ENCODE measurements at places on chromosomes 1 and 21.

DNA sequence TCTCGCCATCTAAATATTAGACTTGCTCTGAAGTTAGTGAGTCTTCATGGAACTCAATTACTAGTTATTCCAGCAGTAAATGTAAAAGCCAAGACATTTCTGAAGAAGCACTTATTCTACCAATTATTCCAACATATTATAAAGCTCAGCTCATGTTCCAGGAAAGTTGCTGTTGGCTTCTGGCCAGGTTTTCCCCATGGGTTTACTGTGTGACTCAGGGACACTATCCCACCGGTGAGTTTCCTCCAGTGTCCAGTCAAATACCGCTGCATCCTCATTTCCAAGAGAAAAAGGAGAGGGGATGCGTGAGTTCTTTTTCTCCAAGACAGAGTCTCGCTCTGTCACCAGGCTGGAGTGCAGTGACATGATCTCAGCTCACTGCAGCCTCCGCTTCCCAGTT, 9.2 kb upstream of the HHIPL2 start:
- DNase-seq, result peak; percentile 14

DNA sequence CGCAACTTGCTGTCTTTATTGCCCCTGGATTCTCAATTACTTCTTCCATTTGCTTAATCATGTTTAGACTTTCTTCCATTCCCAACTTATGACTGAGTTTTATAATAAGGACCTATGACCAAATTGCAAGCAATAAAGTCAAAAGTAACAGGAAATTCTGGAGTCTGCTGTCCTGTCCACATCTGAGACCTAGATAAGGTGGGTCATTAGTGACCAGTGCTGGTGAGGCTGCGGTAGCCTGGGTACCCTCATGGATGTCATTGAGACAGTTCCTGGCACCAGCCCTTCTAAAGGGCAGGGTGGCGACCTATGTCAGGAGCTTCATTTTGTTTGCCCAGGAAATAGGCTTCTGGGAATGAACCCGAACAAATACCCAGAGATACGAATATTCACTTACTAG, 30.6 kb upstream of the SSBP3 start:
- DNase-seq, result no peak

DNA sequence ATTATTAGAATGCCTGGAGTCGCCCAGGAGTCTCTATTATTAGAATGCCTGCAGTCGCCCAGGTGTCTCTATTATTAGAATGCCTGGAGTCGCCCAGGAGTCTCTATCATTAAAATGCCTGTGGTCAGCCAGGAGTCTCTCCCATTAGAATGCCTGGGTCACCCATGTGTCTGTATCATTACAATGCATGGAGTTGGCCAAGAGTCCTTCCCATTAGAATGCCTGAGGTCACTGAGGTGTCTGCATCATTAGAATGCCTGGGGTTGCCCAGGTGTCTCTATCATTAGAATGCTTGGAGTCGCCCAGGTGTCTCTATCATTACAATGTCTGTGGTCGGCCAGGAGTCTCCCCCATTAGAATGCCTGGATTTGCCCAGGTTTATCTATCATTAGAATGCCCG, 66.9 kb downstream of the RNF187 start:
- no peak for DNase-seq

GRCh38 chr1:246618240-246618808, 52.1 kb downstream of the CNST start:
- DNase-seq, result no peak

GRCh38 chr1:206048582-206048981, 4.4 kb upstream of the RHEX start:
- DNase-seq, result no peak

DNA sequence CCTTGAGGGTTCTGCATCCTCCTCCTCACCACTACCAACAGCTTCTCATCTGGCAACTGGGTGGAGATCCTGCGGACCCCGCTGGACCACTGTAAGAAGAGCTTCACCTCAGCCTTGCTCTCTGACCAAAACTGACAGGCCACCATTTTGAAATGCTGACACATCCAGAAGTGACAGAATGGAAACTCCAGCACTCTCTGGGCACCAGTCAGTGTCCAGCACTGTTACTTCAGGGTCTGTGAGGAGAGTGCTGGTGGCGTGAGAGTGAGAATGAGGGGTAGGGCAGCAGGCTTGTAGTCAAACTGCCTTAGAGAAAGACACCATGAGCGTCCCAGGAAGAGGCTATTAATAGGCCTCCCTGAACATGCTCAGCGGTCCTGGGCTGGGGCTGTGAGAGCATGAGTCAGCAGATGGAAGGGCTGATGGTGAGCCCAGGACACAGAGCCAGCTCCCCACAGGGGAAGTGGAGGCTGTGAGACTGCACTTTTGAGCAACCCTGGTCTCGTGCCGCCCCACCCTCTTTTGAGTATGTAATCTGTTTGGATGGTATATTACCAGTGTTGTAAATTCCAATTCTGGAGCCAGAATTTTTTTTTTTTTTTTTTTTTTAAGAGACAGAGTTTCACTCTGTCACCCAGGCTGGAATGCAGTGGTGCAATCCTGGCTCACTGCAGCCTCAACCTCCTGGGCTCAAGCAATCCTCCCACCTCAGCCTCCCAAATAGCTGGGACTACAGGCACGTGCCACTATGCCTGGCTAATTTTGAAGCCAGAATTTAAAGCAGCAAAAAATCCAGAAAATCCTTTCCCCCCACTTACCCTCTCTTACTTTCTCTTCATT, 34.4 kb upstream of the SLC30A1 start:
- DNase-seq, result peak; percentile 96

DNA sequence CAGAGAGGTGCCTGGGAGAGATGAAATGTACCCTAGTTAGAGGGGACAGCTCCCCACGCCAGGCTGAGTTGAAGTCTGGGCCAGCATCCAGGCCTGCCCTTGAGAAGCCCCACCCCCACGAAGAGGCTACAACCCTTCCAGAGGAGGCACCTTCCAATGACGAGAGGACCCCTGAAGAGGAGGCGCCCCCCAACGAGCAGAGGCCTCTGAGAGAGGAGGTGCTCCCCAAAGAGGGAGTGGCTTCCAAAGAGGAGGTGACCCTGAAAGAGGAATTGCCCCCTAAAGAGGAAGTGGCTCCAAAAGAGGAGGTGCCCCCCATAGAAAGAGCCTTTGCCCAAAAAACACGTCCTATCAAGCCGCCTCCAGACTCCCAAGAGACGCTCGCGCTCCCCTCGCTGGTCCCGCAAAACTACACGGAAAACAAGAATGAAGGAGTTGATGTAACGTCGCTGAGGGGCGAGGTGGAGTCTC, 3.1 kb downstream of the EVA1B start:
- peak; percentile 26 for DNase-seq

DNA sequence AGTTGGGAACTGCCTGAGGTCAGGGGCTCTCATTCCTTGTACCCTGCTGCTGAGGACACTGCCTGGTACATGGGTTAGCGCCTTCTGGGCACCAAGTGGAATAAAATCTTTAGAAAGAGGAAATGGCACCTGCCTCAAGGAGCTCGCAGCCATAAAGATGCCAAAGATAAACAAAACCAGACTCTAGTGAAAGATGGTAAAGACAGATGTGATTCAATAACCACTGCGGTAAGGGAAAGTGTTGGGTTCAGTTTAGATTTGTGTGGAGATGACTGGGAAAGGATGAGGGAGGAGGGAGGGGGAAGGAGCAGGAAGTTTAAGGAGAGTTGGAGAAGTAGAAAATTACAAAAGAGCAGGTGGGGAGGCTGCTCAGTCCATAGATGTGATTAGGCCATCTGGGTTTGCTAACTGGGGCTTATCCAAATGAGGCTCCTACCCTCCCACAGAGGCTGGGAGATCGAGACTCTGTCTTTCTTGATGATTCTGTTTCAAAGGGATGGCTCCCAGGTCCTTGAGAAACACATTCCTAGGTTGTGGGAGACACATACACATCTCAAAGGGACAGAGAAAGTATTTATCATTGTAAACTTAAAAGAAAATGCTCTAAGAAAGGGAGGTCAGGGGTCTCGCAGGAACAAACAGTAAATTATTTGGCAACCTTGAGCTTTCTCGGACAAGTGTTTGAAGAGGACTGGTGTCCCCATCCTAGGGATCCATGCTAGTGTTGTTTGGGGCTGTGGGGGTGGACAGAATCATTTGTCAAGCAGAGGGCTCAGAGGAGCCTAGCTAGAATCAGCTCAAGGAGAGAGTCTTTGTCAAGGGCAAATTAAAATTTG, 65.7 kb upstream of the MORC3 start:
- no peak for DNase-seq

GRCh38 chr1:9942399-9942938, 722 bp downstream of the LZIC start:
- peak; percentile 81 for DNase-seq

- DNase-seq, result no peak
Observed at GRCh38 chr21:46634427-46634826, 1.0 kb upstream of the PRMT2 start.

DNA sequence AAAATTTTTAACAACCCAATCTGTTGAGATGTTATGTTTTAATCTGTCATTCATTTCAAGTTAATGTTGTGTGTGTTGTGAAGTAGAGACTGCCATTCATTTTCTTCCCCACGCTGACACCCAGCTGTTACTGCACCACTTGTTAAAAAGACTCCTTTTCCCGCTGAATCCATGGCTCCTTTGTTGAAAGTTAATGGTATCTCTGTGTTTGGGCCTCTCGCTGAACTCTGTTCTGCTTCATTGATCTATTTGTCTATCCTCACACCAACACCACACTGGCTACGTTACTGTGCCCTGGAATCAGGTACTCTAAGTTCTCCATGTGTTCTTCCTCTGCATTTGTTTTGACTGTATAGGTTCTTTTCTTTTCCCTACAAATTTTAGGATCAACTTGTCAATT, 58.2 kb downstream of the PDE9A start:
- no peak for DNase-seq

- no peak for DNase-seq
Observed at GRCh38 chr21:26758083-26758880, 86.9 kb downstream of the ADAMTS1 start.

- DNase-seq, result no peak
Observed at GRCh38 chr1:166379447-166379846, 212.6 kb upstream of the FAM78B start.

- peak; percentile 26 for DNase-seq
Observed at GRCh38 chr1:236144446-236145150, 2.3 kb downstream of the GPR137B start.

DNA sequence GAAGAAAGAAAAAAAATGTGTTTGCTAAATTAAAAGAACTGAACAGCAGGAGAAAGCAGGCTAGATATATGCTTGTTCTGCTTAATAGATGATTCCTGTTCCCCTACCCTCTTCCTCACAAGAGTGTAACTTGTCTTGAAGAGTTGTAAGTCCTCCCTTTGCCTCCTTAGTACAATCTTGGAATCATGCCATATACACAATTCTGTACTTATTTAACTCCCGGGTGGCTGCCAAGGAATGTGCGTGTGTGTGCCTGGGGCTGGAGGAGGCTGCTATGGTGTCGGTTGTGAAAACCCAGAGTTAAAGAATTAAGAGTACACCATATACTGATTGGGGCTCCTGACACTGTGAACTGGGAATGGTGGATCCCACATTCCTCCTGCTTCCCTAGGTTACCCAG, 194.2 kb downstream of the SIPA1L2 start:
- DNase-seq, result peak; percentile 86

GRCh38 chr1:35030338-35030737, 1.4 kb downstream of the ZMYM6 start:
- peak; percentile 4 for DNase-seq

- DNase-seq, result no peak
Observed at GRCh38 chr1:219988387-219988786, 57.9 kb downstream of the EPRS1 start.

GRCh38 chr1:154497026-154497806, 4.8 kb upstream of the TDRD10 start:
- DNase-seq, result peak; percentile 8

DNA sequence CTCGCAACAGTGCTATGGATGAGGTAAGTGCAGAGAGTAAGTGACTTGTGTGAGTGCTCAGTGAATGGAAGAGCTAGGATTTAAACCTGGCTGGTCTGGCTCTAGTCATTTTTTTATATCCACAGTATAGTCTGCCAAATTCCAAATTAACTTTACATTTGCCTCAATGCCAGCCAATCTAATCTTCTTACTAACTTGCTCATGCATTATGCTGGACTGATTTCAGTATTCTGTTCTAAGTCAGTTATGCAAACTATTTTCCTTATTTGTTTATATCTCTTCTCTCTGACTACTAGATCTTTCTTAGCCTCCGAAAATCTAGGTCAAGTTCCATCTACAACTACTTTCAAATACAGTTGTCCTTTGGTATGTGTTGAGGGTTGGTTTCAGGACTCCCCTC, 133.3 kb downstream of the XPR1 start:
- DNase-seq, result peak; percentile 29

GRCh38 chr1:58997637-58998036, 213.8 kb upstream of the JUN start:
- no peak for DNase-seq

GRCh38 chr1:232273011-232273410, 356.9 kb downstream of the SIPA1L2 start:
- DNase-seq, result no peak

GRCh38 chr1:245067257-245067656, 87.5 kb upstream of the KIF26B start:
- peak; percentile 23 for DNase-seq

DNA sequence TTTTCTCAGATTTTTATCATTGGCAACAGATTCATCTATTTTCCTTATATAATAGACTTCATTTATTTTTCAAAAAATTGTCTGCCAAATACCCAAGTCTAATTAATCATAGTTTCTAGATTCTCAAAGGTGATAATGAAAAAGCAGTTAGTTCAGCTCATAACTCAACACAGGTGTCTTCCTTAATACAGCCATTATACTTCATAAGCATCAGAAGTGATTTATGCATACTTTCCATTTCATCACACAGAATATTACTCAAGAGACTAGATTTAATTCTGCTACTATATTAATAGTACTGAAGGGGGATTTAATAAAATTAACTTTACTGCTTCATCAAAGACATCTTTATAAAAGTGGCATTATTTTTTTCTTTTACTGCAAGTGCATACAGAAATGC, 18.8 kb downstream of the SRSF11 start:
- no peak for DNase-seq

DNA sequence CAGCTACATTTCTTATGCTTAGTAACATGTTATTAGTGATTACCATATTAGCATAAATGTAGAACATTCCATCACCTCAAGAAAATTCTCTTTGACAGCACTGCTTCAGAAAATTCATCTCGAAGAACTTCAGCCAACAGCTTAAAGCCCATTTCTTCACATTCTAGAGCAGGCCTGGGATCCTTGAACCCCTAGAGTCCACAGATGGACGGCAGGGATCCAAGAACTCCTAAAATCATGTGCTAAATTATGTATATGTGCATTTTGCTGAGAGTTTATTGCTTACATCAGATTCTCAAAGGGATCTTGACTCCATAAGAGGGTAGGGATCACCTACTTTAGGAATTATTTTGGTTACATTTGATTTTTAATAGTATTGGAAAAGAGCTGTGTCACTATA, 76.2 kb upstream of the TEKT2 start:
- DNase-seq, result no peak

- peak; percentile 70 for DNase-seq
Observed at GRCh38 chr1:89262643-89263042, 10.0 kb downstream of the GBP5 start.

Data from choroid plexus epithelial cell (primary cell).